ENCODE measurements at places on chromosomes 2 and 18.

DNA sequence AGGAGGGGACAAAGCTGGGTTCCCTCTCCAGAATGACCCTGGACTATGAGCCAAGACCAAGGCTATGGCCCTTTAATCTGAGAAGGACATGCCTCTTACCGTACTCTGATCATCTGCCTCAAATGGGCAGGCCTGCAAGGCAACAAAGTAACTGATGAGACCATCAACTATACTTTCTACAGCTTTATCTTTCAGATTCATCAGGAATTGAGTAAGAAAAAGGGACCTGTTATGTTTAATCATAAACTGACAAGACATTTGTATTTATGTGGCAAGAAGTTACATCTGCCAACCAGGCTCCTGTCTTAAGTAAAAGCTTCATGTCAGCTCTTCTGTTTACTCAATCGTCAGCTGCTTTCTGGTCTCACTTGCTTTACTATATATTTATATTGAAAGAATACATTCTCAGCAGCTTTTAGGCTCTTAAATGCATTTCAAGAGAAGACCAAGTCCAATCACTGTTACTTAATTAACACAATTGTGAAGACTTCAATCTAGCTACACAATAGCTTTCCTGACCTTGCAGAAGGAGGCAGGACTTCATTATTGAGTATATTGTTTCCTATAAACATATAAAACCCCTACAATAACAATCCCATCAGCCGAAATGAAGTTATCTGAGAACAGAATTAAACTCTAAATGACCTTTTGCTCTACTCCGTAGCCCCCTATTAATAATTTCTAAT is 163.8 kb downstream of the ETAA1 start:
- DNase-seq, result no peak

GRCh38 chr2:159046966-159047365 is 78.5 kb downstream of the TANC1 start:
- DNase-seq, result no peak

- no peak for DNase-seq
These were observed 8.1 kb upstream of the CCL20 start for GRCh38 chr2:227805578-227805977.

DNA sequence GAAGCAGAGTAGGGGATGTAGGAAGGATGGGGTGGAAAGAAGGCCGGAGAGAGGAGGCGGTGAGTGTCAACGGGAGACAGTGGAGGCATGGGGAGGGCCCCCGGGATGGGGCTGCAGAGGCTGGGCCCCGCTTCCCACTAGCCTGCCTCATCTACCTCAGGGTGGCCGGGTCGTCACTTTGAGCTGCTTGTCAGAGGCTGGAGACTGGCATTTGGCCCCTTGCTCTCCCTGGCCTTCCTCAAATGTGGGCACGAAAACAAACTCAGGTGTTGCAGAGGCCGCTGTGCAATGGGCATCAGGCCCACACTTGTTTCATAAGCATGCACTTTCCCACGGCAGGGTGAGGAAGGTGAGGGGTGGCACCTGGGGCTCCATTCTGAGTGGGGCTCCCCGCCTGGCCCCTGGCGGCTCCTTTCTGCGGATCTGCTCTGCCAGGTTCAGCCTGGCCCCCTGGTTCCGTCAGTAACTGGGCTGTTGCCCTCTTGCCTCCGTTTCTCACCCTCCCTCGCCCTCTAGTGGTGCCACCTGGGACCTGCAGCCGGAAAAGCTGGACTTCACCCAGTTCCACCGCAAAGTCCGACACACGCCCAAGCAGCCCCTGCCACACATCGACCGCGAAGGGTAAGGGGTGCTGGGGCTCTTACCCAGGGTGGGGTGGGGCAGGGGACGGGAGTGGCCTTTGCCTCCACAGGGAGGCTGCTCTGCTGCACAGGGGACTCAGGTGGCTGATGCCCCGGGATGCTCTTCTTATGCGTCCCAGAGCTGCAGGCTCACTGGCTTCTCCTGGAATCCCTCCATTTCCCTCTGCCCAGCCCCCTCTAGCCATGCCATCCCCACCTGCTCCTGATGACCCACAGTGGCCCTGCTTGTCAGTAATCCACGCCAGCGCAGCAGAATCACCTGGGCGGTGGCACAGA is 125.4 kb downstream of the CTIF start:
- DNase-seq, result peak; percentile 74

GRCh38 chr2:70895998-70896764 is 39.5 kb upstream of the ATP6V1B1 start:
- no peak for DNase-seq

DNA sequence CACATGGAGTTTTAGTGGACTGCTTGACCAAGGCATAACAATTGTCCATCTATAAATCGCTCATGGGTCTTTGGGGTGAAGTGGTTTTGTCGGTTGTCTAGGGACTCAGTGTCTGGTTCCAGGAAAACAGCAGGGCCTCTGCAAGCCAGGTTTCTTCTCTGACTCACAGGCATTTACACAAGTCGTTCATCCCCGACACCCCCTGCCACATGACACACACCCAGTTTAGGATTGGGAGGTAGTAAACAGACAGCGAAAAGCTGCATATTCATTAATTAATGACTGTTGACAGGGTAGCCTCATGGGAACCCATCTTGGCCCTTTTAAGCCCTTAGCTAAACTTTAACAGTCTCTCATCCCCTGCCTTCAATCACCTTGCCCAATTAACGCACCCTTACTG is 194.8 kb upstream of the ACVR2A start:
- no peak for DNase-seq

DNA sequence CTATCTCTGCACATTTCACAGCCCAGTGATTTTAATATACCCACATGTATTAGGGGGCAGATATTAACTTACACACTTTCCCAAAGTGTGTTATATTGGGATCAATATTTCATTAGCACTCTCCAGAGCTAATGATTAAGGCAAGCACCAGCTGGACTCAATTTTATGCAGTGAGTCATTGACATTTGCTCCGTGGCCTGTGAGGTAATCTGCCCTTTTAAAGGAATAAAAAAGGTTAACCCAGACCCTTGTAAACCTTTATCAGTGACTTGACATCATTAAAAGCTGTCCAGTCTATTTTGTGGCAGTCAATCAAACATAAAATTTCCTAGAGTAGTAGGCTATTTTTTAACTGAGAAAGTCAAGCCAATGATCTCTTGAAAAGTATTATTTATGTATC is 1870.4 kb upstream of the CELF4 start:
- DNase-seq, result no peak

DNA sequence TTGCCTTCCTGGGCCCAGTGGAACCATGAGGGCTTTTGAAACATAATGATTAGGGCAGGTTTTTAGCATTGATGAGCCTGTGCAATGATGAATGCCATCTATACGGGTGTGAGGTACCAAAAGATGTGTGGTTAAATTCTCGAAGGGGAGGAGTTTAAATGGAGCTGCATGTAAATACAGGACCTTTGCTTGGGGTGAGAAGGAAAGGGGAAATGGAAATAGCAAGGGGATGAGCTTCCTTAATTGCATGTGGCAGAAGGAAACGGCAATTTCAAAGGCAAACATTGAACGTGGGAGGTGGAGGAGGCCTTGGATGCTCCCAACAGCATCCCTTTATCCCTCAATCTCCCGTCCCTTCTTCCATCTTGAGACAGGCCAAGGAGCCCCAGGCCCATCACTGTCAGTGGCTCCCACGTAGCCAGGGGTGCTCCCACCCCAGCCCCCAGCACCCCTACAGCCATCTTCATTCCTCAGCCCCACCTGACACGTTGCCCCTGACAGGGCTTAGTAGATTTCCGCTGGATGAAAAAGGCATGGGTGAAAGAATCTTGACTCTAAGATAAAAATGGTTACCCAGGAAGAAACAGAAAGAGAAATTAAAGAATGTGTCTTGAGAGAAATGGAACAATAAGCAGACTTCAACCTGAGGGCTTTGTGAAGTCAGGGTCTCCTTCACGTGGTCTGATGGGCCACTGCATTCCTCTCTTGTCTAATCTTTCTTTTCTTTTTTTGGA is 32.5 kb downstream of the INPP5D start:
- DNase-seq, result no peak

DNA sequence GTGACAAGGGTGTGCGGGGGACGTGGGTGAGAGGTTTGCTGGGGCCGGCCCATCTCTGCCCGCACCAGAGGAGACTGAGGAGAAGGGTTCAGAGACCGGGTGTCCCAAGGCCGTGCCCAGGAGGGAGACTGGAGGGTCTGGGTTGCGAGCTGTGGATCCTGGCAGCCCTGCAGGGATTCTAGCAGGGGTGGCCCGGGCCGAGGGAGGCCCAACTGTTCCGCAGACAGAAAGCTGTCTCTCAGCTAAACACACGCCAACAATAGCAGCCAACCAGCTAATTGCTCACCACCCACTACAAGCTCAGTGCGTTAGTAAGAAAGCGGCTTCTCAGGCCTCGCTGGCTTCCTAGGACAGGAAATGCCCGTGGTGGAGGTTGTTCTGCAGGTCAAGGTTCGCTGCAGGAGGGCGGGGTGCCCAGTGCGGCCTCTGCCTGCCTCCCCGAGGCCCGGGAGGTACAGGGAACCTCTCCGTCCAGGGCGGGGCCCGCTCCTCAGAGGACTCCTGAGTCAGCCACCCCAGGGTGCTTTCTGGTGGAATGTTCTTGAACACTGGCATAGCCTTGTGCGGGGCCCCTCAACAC is 282.0 kb upstream of the PXDN start:
- no peak for DNase-seq

DNA sequence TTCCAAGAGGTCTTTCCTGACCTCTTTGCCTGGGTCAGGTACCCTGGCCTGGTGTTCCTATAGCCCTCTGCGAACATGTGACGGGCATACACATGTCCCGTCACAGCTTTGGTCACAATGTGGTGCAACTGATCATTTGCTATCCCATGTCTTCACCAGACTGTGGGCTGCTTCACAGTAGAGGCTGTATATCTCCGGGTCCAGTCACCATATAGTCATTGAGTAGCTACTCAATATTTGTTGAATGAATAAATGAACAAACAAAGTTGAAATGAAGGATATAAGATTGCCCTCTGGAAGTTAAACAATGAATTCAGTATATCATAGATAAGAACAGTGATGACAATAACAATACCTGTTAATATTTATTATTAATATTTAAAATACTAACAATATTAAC is 16.8 kb downstream of the AOX1 start:
- no peak for DNase-seq

- peak; percentile 82 for DNase-seq
These were observed 108.6 kb downstream of the COMMD1 start for GRCh38 chr2:62014102-62014501.

GRCh38 chr2:231614559-231615057 is 21.9 kb downstream of the TEX44 start:
- DNase-seq, result no peak

DNA sequence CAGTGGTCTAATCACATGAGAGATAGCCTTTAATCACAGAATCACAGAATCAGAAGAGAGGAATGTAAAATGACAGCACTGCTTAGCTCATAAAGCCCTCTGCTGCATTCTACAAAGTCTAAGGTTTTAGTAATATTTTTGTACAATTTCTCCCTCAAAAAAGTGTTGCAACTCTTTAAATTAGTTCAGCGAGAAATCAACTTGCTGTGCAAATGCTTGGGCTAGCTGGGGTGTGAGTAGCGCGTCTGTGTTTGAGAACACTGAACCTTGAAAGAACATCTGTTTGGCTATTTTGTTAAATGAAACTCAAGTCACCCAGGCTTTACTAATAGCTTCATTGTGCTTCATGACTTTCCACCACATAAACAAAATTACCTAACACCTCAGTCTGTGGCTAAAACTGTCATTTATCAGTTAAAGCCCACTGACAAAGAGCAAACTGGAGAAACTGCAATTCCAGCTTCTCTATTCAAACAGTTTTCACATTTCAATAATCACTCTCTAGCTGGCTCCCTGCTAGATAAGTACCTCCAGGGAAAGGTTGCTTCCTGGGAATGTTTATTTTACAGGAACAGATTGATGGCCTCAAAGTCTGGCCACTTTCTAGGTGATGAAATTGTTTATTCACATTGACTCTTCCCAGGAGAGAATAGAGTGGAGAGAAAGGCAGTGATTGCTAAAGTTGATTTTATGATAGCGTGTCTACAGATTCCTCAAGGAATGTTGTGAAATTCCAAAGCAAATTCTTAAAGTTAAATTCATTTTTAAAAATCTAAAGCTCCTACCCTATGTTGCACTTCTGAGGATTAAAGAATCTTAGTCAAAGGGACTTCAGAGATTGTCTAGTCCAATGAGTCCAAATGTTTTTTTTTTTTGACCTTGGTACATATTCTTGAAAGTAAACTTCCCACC is 36.0 kb upstream of the STAT1 start:
- DNase-seq, result no peak

GRCh38 chr2:9998916-9999654 is 44.3 kb upstream of the KLF11 start:
- DNase-seq, result no peak

DNA sequence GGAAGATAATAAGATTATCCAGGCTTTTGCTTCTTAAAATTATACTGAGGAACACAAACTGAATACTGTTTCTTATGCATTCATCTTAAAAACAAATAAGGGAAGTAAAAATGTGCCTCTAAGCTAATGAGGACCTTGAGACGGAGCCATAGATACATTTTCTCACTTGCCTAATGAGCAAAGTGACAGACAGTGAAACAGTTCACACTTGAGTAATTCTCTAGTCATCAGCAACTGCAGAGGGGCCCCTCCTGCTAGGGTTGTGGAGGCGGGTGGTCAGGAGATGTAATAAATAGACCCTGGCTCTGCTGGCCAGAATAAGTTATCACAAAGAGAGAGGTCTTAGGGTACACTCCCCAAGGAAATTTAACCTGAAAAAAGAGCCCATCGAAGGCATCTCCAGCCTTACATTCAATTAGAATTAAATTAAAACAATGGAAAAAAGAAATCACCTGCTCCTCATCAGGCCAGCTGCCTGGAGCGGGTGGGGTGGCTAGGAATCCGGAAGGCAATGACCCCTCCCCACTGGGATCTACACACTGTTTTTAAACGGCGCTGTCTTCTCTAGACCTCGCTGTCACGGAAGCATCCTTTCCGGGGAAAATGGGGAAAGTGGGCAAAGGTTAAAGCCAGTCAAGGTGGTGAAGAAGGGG is 32.6 kb upstream of the INSIG2 start:
- no peak for DNase-seq

DNA sequence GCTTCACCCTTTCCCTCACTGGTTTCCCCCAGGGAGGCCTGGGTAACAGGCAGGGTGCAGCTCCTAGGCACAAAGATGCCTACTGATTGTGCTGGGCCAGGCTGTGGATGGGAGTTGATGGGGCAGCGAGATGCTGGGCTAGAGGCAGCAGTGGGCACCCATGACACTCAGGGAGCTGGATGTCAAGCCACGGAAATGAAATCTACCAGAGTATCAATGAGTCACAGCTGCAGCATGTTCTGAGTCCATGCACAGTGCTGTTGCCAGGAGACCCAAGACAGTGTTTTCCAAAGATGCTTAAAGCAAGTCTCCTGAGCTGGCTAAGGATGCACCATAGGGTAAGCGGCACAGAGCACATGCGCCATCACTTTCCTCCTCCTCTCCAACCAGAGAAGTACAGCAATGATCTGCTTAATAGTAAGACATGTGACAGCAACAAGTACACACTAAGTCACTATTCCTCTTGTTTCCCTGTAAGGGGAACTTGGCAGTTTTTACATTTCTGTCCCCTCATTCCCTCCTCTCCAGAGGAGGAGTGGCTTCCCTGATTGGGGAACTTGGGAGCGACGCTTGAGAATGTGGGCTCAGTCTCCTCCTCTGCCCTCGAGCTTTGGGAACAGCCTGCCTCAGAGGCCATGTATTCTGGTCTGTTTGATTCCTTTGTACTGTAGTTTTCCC is 57.2 kb downstream of the CDC42EP3 start:
- DNase-seq, result no peak
